ENCODE measurements at places on chromosomes 11 and 22.

DNA sequence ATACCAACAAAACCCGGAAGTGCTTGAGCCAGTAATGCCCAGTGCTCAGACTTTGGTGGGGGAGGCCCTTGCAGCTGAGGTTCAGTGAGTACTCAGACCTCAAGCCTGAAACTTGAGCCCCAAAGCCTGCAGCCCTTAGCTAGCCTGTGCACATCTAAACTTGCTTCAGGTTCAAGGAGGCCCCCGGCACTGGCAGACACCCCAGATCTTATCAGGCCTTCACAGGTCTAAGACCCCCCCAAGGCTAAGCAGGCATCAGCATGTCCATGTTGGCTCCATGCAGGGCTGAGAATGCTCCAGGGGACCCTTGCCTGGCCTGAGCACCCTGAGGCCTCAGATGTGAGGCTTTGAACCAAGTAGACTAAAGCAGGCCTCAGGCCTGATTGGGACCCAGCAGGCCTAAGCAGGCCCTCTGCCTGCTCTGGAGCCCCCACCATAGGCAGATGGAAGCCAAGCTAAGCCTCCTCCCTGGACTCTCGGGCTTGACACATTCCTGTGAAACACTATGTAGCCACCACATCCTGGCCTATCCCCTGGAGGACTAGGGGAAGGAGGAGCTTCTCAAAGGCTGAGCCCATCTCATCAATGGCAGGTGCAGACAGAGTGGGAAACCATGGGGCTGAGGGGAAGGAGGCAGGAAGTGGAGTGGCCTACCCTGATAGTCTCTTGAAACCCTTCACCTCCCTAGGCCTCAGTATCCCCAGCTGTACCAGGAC lies 1.2 kb upstream of the CASTOR1 start:
- no peak for DNase-seq

DNA sequence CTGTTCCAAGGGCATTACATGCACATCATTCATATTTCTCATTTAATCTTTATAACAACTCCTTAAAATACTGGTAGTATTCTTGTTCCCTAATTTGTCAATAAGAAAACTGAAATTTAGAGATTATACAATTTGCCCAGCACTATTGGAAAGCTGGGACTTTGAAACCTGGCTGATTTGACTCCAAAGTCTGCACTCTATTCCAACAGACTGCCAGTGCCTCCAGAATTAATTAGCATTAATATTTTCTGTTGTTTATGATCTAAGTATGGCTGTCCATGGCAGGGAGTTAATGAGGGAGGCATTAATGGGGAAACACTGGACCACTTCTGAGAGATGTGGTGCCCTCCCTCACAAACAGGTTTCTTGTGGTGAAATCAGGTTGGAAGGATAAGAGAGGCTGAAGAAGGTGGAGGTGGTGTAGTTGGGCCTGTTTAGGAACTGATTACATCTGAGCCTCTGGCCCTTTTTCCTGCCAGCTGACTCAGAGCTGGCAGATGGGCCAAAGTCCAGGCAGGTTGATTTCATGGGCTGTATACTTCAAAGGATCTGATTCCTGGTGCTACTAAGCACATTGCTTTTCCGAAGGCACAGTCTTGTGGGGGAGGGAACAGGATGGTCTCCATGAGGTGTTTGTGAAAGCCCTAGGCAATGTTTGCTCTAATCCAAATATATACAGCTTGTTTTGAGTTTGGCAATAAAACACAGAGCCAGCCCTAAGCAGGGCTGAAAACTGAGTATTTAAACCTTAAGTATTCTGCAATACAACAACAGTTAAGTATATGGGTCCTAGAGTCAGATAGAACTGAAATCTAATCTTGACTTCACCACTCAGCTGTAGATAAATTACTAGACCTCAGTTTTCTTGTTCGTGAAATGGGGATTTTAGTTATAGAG lies 21.0 kb upstream of the RAB30 start:
- no peak for DNase-seq

DNA sequence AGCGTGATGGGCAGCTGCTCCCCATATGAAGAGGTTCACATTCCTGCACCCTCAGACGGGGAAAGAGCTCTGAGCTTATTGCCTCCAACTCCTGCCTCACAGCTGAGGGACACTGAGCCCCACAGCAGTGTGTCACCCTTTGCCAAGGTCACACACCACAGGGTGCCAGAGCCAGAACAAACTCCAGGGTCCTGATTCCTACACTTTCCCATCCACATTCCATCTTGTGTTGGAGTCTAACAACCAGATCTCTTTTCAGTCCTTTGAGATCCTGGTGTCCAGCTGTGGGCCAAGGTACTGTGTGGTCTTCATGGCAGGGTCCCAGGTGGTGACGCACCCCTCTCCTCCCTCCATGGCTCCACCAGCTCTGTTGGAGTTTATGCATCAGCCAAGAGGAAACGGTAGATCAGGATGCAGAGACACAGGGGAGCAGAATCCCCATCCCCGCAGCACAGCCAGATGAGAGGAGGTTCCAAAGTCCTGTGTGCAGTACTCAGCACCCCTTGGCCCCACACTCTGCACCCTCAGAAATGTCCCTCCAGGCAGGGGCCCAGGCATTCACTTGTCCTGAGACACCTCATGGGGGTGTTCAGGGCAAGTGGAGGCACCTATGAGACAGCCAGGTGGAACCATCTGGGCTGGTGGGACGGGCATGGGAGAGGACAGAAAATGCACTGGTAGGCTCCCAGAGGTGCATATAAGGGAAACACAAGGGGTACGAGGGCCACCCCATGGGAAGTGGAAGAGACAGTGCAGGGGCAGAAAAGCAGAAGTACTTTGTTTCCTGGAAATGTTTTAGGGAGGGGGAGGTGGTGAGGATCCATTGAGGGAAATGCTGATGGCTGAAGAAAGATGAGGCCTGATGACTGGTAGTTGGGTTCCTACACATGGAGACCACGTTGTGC lies 32.6 kb upstream of the GNAZ start:
- no peak for DNase-seq

- peak; percentile 49 for DNase-seq
These were observed 21.0 kb upstream of the GDPD4 start for GRCh38 chr11:77322506-77322905.

DNA sequence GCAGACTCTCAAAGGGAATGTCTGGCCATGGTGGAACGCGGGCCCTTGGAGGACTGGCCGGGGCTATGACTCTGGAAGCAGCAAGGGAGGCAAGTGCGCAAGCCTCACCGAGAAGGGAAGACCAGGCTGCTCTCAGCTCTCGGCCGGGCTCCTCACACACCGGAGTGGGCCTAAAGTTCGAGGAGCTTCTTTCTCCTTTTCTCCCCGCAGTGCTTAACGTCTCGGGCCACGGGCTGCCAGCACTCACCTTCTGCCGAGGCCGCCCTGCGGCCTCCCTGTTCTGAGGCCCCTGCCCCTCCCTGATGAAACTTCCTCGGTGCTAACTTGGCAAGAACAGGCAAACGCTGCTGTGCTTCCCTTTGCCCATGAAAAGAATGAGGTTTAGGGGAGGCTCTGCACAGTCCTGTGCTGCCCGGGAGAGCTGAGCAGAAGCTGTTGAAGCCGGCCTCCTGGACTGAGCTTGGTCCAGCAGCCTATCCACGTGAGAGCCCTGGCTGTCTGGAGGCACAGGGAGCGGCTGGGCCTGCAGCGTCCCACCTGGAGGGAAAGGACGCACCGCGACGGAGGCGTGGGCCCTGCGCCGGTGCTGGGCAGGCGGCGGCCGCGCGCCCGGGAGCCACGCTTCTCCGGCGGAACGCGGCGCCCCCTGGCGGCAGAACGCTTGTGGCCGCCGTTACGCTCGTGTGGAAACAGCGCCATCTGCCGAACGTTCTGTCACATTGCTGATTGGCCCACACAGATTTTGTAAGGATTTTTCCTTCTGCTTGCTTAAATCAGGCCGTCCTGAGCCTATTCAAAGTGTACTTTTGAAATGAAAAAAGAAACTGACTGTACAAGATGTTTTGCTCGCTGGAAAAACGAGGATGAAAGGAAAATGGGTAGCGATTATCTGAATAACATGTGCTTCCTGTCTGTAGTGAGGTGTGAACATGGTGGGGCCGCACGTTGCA lies 65.0 kb upstream of the TMEM45B start:
- peak; percentile 50 for DNase-seq
